IPS DF 19.7 (cell line): ENCODE measurements at places on chromosomes 4 and X.

- no peak for DNase-seq
Measured at GRCh38 chr4:112552668-112553067, 36.7 kb upstream of the NEUROG2 start.

- no peak for DNase-seq
Measured at GRCh38 chrX:27444093-27444908, 18.8 kb downstream of the PPP4R3C start.

- no peak for DNase-seq
Measured at GRCh38 chr4:4341861-4342650, 44.8 kb upstream of the NSG1 start.

GRCh38 chr4:186676531-186677161, 47.0 kb downstream of the FAT1 start:
- no peak for DNase-seq

DNA sequence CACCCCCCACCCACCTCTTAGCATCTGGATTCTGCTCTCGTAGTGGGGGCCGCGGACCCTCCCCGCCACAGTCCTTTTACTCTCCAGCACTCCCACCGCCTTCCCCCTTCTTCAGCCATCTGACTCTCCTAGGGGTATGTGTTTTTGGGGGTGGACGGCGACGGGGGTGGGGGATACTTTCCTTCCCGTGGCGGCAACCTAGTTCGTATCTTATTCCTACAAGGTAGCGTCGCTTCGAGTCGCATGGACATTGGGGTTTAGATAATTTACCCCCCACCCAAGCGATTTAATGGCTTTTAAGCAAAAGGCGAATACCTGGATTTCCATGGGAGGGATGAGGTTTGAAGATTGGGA, 1.3 kb upstream of the BCORL1 start:
- DNase-seq = no peak

GRCh38 chrX:38577738-38578137, 16.4 kb downstream of the TSPAN7 start:
- DNase-seq = no peak

GRCh38 chr4:26131711-26132110, 189.1 kb upstream of the RBPJ start:
- DNase-seq = no peak

GRCh38 chrX:21481761-21482160, 107.5 kb downstream of the CNKSR2 start:
- no peak for DNase-seq

- DNase-seq = no peak
Measured at GRCh38 chr4:158756588-158756987, 12.2 kb upstream of the FNIP2 start.

DNA sequence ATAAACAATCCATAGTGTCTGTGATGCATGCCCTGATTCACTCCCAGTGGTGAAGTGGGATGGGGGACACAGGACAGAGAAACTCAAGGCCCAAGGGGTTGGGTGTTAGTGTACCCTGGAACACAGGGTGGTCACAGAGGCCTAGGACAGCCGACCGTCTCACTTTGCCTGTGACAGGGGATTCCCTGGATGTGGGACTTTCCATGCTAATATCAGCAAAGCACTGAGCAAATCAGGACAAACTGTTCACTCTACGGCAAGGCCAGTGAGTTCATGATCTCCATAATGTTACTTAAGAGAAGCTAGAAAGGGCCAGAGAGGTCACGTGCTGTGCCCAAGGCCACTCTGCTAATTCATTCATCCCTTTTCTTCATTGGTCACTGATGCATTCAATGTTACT, 158.7 kb upstream of the RBPJ start:
- no peak for DNase-seq

DNA sequence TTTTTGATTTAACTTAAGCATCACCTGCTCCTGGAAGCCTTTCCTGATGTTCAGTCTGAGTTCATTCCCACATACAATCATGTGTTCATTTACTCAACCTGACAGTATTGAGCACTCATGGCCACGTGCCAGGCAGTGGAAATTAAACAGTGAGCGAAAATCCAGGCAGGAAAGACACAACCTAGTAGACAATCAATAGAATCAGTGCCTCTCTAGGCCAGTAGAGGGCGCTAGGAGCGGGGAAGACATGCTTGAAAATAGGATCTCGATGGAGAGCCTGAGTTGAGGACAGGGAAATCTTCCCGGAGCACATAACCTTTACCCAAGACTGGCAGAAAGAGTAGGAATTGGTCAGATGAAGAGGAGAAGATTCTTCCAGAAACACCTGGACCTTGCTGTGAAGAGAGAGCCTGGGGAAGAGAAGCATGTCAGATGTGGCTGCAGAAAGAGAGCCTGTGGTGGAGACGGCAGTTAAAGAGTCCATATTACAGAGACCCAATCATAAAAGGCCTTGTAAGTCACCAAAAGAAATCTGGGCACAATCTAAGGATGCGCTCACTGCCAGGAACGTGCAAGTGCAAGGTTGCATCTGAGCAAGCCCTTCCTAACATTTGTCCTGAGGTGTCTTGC, 103.5 kb downstream of the LDB2 start:
- no peak for DNase-seq

- DNase-seq = no peak
Measured at GRCh38 chr4:87895964-87896621, 63.3 kb downstream of the MEPE start.

DNA sequence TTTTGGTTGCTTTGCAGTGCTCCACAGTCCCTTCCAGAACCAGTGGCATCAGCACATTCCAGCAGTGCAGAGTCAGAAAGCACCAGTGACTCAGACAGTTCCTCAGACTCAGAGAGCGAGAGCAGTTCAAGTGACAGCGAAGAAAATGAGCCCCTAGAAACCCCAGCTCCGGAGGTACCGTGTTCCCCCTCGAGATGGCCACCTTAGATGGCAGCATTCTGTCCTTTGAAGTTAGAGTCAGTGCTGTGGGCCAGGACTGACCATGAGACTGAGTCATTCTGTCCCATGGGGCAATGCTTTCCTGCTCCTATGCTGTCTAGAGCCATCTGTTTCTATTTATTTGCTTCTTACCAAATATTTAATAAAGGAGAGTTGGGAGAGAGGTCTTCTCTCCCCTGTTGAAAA, 112.3 kb downstream of the KLHL8 start:
- no peak for DNase-seq

GRCh38 chr4:41120297-41121217, 93.8 kb downstream of the APBB2 start:
- DNase-seq = no peak

GRCh38 chr4:121252224-121252806, 88.2 kb upstream of the TNIP3 start:
- DNase-seq = peak; percentile 17

DNA sequence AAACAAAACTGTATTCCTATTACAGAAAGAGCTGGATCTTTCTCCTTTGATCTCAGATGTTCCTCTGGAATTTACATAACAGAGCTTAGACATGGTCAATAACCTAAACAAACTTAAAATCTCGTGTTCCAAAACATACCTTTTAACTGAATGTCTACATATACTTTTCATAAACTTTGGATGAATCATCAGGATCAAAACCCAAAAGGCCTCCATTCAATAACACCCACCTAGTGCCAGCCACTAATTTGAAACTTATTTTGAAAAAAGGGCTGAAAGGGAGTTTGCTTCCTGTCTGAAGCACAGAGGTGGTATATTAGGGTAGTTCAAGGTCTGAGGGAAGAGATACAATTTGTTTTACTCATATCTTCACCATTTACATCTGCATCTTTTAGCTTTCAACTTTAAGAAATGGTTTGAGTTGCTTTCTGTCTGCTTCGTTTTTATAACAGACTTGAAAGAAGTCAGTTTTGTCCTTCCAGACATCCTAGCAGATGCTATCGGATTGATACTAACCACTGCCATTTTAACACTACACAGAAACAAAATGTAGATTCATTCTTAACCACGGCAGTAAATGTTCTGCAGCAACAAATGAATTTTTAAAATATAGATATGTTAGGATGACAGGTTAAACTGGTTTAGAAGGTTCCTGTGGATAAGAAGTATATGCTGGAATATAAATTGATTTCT, 242.8 kb upstream of the DKK2 start:
- DNase-seq = no peak

DNA sequence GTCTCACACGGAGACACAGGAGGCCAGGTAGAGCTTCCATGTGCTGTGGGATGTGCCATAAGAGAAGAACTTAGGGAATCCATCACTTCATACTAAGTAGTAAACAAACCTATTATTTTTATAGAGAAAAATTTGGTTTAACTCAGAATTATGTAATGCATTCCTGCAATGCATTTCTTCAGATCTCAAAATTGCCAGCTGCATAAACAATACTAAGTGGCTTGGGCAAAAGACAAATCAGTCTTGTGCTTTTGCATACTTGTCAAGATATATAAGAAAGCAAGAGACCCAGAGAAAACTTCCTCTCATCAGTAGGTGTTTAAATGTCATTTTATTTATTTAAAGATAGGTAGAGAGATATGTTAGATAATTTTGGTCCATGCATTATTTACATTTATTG, 382.1 kb upstream of the CTSO start:
- DNase-seq = no peak

GRCh38 chr4:147516133-147516532, 35.2 kb downstream of the EDNRA start:
- DNase-seq = no peak

DNA sequence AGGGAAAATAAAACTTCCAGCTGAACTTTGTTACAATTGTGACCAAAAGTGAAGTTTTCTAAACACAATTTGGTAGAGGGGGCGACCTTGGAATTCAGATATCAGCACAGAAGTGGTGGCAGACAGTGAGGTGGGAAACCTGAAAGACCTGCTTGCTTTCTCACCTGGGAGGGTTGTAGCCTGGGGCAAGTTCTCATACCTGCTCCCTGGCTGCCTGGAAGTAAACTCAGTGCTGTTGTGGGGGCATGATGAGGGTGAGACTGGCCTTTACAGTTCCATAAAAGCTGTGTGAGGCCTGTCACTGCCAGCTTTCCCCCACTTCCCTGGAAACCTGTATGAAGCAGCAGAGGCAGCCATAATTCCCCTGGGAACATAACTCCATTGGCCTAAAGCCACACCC, 1180.2 kb downstream of the FAM133A start:
- no peak for DNase-seq

- DNase-seq = no peak
Measured at GRCh38 chr4:170388255-170388654, 298.5 kb upstream of the AADAT start.

DNA sequence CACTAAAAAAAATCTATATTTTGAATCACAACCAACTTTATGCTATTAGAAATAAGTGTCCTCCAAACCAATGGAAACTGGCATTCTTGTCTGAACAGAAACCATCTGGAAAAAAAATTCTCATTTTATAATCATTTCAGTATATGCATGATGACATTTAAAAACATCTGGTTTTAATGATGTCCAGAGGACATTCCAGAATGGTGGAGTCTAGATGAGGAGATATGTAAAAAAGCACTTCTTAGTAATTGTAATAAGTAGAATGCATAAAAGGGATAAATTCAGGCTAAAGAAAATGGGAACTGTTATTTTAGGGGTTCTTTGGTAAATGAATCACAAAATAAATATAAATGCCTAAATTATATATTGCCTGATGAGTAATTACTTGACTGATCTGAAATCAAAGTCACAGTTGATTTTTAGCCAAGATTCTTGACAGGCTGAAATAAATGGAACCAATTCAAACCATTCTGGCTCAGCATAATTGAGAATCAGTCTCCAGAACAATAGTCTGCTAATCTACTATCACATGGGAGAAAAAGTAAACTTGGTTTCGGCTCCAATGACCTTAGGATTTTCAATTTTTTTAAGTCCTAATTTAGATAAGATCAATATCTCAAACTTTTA, 636.6 kb downstream of the FAT4 start:
- DNase-seq = no peak

GRCh38 chrX:109857584-109858228, 124.6 kb upstream of the ACSL4 start:
- no peak for DNase-seq

- no peak for DNase-seq
Measured at GRCh38 chrX:132480581-132481203, 8.1 kb downstream of the MBNL3 start.

DNA sequence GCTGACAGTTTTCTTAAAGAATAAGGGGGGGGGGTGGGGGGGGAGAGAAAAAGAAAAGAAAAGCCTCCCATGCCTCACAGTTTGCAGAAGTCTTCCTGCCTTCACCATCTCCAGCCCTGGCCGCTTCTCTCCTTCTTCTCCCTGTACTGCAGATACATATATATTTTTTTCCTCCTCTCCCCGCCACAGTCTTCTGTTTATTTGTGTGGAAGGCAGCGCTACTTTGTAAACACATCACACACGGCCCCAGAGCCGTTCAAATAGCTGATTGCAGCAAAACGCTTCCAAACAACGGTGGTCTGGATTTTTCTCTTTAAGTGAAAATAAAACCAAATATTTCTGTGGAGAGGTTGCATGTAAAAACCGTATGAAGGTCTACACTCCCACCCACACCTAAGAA, 732 bp downstream of the NLGN4X start:
- no peak for DNase-seq

GRCh38 chr4:16055873-16056272, 27.9 kb downstream of the PROM1 start:
- DNase-seq = no peak

GRCh38 chr4:1711571-1712215, 426 bp downstream of the SLBP start:
- DNase-seq = no peak

DNA sequence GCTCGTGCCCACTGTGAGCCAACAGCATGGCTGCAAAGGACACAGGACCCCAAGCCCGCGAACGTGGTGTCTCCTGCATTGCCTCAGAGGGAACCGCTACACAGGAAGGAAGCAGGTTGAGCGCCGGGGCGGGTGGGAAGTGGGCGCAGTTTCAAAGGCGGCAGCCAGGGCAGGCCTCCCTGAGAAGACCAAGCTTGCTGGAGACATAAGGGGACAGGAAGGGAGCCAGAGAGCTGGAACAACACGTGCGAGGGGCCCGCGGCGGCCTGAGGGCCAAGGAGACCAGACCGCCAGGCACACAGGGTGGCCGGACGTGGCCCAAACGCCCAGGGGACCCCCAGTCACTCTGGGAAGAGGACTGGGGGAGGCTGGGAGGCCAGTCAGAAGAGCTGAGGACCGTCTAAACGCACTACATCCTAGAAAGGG, 32.0 kb downstream of the CTBP1 start:
- no peak for DNase-seq
